Large intestine (tissue), 12 donors: ENCODE measurements at places on chromosomes 5 and 9.
A peak's percentile ranks its signal among the peaks of the same experiment; 100 is the strongest.

DNA sequence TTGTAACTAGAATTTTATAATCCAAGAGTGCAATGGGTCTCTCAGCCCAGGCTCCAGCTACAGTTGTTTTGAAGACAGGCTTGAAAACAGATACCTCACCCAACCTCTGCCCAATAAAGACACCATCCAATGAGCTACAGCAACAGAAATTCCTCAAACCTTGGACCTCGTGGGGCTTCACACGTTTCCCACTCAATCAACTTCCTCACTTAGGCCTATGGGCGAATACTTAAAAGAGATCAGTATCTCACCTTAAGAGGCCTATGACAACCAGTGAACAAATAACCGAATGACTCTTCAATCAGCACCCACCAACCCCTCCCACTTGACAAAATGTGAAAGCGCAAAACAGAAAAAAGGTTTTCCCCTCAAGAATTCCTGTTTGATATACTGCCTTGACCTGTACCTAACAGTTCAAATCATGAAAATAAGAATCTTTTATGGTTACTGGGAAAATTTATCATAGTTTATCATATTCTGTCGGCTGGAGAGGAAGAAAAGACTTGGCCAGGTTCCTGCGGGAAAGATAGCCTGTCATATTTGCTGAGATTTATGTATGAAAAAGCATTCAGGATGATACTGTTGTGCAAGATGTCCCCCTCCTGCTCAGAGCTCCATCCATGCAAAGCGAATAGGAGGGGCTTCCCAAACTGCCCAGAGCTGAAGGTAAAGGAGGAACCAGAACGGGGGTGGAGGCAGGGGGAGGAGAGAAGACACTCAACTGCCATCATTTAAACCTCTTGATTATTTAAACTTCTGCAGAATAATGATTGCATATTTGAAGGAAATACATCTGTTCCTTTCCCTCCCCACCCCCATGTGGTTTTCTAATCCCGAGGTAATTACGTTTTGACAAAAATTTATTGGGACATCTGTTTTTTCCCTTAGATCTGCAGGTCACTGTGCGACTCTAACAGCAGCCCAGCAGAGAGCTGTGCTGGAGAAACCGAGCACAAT is 256.3 kb downstream of the NFIB start:
- DNase-seq = no peak

DNA sequence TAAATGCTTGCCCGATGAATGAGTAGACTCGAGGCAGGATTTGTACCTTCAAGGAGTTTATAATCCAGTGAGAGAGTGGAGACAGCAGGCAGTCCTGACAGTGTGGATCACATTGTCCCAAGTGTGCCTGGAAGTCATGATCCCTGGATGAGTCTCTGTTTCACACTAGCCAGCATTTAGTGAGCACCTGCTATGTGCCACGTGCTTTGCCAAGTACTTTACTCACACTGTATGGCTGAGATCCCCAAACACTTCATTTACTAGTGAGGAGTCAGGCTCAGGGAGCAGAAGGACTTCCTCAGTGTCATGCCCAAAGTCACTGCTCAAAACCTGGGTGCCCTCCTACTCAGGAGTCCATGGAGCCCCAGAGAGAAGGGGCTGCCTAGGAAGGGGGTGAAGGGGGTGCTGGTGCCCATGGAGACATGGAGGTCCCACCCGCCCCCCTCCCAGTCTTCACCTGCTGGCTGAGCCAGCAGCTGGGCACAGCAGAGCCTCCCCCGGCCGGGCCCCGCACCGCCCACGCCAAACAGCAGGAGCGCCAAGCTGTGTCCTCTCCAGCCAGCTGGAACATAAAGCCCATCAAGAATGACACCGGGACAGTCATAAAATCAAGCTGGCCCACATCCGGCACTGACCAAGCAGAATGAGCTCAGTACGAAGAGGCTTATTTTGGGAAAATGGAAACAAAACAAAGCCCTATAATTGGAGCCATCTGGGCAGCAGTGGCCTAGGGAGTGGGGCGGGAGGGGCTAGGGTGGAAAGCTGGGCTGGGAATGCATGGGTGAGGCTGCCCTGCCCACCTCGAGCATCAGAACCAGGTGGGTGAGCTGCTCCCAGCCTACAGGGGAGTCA is 10.6 kb downstream of the LAMC3 start:
- DNase-seq = no peak

DNA sequence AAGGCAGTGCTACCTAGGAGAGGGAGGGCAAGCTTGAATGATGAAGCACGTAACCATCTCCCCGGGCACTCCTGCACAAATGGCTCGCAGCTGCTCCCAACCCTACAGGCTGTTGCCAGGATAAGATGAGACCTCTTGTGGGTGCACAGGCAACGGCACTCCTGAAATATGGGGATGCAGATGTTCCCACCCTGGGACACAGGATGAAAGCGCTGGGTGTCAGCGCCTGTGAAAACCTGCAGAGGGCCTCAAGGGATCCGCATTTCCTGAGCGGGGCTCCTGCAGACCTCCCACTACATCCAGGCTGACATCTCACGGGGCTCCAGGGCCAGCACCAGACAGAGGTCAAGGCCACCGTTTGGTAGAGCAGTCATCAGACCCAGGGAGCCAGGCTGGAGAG is 60.7 kb downstream of the SMIM23 start:
- no peak for DNase-seq

GRCh38 chr9:109455861-109456260 is 42.2 kb downstream of the PTPN3 start:
- DNase-seq = no peak

DNA sequence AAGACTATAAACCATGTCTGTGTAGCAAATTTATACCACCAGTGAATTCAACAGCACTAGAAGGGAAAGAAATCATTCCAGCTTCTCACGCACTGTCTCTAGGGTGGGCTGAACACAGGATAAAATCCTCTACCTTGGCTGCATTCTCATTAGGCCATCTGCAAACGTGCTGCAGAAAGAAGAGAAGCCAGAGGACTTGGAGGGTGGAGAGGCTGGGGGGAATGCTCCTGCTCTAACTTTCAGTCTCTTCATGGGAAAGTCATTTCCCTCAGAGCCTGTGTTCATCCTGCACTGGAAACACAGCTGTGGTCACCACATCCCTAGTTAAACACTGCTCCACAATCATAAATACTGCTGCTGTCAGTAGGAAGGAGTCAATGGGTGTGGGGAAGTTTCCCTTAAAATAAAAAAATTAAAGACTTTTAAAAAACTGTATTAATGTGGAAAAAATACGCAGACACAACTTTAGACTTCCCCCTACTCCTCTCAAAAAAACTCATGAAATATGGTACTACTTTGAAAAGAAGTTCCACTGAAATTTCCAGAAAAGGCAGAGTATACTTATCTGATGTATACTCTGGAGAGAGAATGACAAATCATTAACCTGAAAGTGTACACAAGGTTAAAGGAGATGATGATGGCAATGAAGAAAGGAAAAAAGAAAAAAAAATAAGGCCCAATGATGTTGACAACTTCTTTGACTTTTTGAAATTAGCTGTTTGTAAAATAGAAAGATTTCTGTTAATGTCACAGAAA is 46.8 kb downstream of the LHFPL2 start:
- DNase-seq = peak; percentile 50

GRCh38 chr5:170411100-170411499 is 21.9 kb upstream of the KCNMB1 start:
- no peak for DNase-seq

GRCh38 chr5:179253730-179254129 is 91.5 kb downstream of the ADAMTS2 start:
- no peak for DNase-seq

DNA sequence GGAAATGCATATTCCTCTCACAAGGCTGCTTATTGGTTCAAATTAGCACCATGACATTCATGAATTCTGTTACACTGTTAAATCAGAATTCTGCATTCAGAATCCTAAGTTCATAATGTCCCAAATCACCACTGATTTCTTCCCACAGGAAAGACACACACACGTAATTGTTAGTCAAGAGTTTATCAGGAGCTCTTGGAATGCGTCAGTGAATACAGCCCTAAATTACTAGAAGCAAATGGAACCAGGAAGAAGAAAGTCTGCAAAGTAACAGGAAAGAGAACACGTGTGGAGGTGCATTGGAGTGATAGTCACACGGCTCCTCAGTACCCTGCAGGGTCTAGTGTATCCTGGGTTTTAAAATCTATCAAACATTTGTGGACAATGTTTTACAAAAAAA is 110.2 kb downstream of the ANXA2R start:
- no peak for DNase-seq
